T-helper 2 cell (primary cell): ENCODE measurements at places on chromosomes 12 and 14.

DNA sequence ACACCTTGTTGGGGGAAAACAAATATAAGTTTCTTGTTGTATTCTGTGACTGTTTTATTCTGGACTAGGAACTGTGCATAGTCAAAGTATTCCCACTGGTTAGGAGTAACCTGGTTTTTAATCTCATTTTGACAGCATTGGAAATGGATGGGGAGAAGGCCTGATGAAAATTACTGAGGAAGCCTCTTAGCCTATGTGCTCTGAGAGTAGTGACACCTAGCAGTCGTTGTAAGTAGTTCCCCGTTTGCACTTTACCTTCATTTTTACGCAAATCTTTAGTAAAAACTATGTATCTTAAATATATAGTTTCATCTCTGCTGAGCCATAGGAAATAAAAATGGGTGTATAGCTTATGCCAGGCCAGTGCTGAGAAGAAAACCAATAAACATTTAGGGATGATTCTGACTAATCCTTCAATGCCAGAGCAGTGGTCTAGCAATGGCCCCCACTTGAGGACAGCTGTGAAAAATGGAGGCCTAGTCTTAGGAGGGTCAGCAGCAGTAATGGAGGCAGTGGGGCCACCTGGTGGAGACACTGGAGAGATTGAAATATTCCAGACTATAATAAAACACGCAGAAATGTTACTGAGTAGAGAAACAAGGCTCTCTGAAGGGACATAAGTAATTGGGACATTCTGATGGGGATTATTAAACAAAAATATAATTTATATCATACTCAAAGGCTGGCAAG is 133.2 kb upstream of the NOVA1 start:
- no peak for DNase-seq

GRCh38 chr12:107356266-107356936 is 263.1 kb upstream of the CRY1 start:
- DNase-seq = no peak

DNA sequence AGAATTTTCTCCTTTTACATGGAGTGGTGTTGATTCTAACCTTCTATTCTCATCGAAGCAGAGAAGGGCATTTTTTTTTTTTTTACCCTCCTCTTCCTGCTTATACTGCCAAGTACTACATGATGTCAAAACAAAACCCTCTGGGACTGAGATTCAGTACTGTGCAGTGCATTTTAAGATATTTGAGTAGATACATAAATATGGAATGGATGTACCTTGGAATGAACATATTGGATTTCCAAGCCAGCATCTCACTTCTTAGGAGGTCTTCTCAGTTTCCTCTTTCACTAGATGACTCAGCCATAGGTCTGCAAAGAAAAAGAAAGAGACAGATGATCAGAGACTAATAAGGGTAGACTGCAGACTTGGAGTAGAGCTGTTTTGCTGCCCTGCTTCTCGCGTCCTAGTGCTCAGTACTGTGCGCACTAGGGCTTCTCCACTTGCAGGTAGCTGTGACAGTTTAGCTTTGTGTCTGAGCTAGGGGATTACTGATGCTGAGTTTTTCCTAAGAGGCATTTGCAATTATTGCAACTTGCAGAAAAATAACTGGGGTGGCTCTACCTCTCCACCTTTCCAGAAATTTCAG is 20.4 kb downstream of the TPH2 start:
- no peak for DNase-seq

GRCh38 chr14:51883232-51883631 is 22.8 kb downstream of the GNG2 start:
- DNase-seq = no peak

DNA sequence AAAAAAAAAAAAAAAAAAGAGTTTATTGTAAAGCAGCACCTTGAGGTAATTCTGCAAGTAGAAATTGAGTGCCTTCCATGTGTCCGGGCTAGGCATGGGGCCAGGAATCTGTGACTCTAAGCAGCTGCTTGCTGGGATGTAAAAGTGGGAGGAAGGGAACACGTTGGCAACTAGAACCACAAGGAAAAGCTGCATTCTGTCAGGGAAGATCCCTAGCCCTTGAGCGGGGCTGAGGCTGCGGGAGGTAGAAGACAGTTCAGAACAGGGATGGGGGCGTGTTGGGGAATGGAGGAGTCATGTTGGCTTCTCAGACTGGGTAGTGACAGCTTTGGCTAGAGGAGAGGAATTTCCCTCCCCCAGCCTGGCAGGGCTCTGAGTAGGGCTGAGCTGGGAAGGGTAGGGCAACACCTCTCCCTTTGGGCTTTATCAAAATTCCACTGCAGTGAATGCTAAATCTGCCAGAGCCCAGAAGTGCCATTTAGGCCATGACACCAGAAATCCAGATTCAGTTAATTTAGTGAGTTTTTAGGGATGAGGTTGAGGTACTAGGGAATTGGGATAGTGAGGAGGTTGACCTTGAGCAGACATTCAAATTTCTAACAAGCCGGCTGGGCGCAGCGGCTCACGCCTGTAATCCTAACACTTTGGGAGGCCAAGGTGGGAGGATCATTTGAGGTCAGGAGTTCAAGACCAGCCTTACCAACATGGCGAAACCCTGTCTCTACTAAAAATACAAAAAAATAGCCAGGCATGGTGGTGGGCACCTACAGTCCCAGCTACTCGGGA is 3.4 kb upstream of the TRAFD1 start:
- no peak for DNase-seq

DNA sequence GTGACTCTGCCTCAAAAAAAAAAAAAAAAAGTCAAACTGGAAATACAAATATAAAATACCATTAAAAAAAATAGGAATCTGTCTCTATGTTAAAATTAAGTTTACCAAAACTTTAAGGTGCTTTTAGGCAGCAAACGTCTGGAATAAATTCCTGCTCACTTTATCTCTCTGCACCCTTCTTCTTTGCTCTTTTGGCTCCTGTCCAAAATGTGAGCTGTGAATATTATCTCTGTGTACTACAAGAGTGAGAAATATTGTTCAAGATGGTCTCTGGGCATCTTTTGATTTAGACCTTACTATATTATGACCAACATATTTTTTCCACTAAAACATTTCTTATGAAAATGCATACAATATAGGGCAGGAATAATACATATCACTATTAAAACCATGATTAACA is 63.7 kb downstream of the PUS7L start:
- DNase-seq = no peak
